ENCODE measurements at places on chromosomes 6 and 20.

DNA sequence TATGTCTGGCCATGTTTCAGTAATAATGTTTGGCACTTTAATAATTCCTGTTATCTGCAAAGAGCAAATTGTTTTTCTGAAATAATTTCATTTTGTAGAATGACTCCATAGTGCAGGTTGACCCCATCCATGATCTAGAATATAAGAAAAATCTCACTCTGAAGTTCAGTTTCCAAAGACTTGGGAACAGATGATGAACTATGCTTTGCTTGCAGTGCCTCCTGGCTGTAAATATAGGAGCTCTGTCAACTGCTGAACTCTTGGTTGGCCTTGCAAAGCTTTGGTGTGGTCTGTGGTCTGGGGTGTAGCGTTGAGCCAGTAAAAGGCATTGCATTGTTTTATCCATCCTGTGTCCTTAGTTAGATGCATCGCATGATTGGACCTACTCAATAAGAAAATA, 104.0 kb downstream of the PLCB4 start:
- H3K4me3 ChIP-seq: no peak overlapping the region
- no peak overlapping the region for H3K27ac ChIP-seq
- H3K4me1 ChIP-seq: no peaks in the 10 kb centered on the region
- no peaks in the 10 kb centered on the region for H3K36me3 ChIP-seq

DNA sequence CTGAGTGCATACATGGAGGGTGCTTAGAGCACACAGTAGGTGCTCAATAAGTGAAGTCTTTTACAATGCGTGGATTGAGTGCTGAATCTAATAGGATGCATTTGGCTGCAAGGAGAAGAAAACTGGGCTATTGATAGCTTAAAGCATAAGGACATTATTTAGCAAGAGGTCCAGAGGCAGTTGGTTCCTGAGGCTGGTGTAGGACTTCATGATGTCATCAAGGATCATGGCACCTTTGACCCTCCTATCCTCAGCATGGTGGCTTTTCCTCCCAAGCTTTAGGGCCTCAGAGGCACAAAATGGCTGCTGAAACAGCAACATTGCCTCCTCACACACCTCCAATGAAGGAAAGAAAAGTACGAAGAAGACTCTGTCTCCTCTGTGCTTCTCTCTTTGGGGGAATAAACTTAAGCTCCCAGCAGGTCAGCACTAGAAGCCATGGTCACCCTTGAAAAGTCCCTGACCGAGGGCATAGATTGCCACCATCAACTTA, 3.1 kb upstream of the PREX1 start:
- peaks cover 7% of the 10 kb centered on the region for H3K4me1 ChIP-seq
- no peak for DNase-seq

- peaks cover 39% of the 10 kb centered on the region for H3K4me1 ChIP-seq
- no peaks in the 10 kb centered on the region for H3K27me3 ChIP-seq
- H3K27ac ChIP-seq: peak overlapping the region; percentile 70
- no peaks in the 10 kb centered on the region for H3K36me3 ChIP-seq
- H3K4me3 ChIP-seq: no peak overlapping the region
Measured at GRCh38 chr6:6697620-6698019, 109.1 kb downstream of the LY86 start.

DNA sequence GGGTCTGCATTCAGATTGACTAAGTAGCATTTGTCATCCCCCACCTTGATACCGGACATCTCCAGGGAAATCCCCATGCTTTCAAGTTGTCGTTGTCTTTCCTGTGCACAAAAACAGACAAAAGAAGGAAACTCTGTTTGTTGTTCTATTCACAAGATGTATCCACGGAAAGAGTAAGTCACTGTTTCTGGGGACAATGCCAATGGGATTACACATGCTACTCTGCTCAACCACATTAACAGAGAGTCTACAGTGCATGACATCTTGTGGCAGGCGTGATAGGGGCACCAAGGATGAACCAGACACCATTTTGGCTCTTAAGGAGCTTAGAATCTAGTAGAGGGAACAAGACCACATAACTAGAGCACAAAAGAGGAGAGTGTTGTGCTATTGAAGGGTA, 124.4 kb upstream of the NUP153 start:
- peaks cover 68% of the 10 kb centered on the region for H3K36me3 ChIP-seq
- H3K27me3 ChIP-seq: no peaks in the 10 kb centered on the region
- H3K4me3 ChIP-seq: no peak overlapping the region
- H3K27ac ChIP-seq: no peak overlapping the region

- no peak overlapping the region for H3K27ac ChIP-seq
- DNase-seq: no peak
- no peaks in the 10 kb centered on the region for H3K36me3 ChIP-seq
- no peak overlapping the region for H3K4me3 ChIP-seq
Measured at GRCh38 chr6:152112491-152113261, 305.2 kb downstream of the ESR1 start.

DNA sequence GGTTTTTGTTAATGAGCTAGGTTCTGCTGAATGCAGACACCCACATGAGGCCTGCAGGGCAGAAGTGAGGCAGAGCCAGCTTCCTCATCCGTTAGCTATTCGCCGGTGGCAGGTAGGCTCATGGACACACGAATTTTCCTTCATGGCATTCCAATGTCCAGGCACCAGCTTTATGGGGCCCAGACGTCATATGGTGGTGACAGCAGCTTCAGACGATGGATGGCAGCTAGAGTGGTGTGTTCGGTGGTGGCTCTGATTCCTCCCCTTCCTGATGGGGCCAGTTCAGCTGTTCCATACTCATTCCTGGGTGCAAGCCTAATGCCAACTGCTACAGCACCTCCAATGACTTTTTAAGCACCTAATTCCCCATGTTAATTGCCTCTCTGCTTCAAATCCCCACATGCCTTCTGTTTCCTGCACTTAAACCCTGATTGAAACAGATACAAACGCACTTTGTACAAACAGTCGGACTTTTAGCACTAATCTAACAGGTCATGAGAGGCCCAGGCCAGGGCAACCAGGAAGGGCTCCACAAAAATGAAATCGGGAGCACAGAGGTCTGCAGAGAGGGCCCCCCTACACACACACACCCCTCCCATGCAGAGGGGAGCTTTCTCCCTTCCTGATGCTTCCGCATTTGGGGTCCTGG, 35.7 kb upstream of the MLN start:
- peak overlapping the region; percentile 95 for H3K27ac ChIP-seq
- peaks cover 43% of the 10 kb centered on the region for H3K4me1 ChIP-seq
- no peak overlapping the region for H3K4me3 ChIP-seq
- H3K27me3 ChIP-seq: no peaks in the 10 kb centered on the region
- no peak for DNase-seq

GRCh38 chr6:12009876-12010634, 2.1 kb upstream of the HIVEP1 start:
- peak overlapping the region; percentile 91 for H3K27ac ChIP-seq
- DNase-seq: no peak
- H3K4me3 ChIP-seq: peak overlapping the region; percentile 57
- peaks cover 9% of the 10 kb centered on the region for H3K36me3 ChIP-seq
- no peaks in the 10 kb centered on the region for H3K27me3 ChIP-seq

- H3K36me3 ChIP-seq: no peaks in the 10 kb centered on the region
- DNase-seq: no peak
- H3K4me3 ChIP-seq: no peak overlapping the region
Measured at GRCh38 chr20:16654858-16655535, 74.8 kb upstream of the SNRPB2 start.

GRCh38 chr20:4076671-4077070, 61.3 kb upstream of the RNF24 start:
- peaks cover 9% of the 10 kb centered on the region for H3K4me1 ChIP-seq
- H3K27ac ChIP-seq: peak overlapping the region; percentile 65
- no peaks in the 10 kb centered on the region for H3K36me3 ChIP-seq
- no peak overlapping the region for H3K4me3 ChIP-seq

DNA sequence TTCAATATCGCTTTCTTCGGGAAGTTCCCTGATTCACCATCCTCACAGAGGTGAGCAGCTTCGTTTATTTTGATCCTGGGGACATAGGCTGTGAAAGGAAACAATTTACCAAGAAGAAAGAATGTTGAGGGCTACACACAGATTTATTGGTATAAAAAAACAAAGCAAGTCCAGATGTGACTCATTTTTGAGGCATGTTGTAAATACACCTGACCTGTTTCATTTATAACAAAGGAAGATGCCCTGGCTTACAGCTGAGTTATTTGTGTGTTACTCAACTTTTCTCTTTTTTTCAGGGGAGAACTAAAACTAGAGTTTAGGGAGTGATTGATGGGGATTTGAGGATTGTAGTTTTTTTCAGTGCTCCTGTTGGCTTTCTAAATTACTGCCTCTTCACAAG, 489.5 kb downstream of the CBLN4 start:
- peaks cover 28% of the 10 kb centered on the region for H3K4me1 ChIP-seq
- no peak overlapping the region for H3K4me3 ChIP-seq
- H3K27ac ChIP-seq: peak overlapping the region; percentile 66

- H3K4me3 ChIP-seq: no peak overlapping the region
- DNase-seq: no peak
- H3K27me3 ChIP-seq: no peaks in the 10 kb centered on the region
- H3K36me3 ChIP-seq: peaks cover 12% of the 10 kb centered on the region
- peaks cover 14% of the 10 kb centered on the region for H3K4me1 ChIP-seq
Measured at GRCh38 chr20:43665466-43666176, 1.3 kb upstream of the MYBL2 start.

DNA sequence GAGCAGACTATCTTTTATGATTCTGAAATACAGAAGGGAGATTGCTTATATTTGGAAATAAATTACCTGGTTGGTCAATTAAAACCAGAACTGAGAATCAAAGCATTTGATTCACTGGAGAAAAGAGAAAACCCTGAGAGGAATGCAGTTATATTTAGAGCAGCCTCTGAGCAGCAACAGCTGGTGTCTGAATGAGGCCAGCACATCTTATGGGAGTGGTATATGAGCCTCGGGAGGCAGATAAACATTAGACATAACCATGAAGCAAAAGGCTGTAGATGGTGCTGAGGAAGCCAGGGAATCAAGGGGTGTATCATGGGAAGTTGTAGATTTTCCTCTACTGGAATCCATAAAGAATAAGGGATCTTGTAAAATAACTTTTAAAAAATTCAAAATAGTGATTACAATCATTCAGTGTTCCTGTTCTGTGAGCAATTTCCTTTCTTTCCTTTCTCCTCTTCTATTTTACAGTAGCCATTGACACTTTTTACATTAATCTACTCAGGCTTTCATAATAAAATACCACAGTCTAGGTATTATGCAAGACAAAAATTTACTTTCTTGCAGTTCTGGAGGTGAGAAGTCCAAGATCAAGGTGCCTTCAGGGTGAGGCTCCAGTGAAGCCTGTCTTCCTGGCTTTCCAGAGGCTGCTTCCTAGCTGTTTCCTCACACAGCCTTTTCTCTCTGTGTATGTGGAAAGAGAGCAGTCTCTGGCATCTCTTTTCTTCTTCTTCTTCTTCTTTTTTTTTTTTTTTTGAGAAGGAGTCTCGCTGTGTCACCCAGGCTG, 32.8 kb upstream of the ENPP5 start:
- H3K27ac ChIP-seq: no peak overlapping the region
- no peaks in the 10 kb centered on the region for H3K4me1 ChIP-seq
- no peak for DNase-seq
- H3K36me3 ChIP-seq: no peaks in the 10 kb centered on the region
- no peaks in the 10 kb centered on the region for H3K27me3 ChIP-seq

GRCh38 chr6:100706491-100706890, 174.6 kb downstream of the ASCC3 start:
- H3K4me1 ChIP-seq: no peaks in the 10 kb centered on the region
- no peaks in the 10 kb centered on the region for H3K27me3 ChIP-seq
- DNase-seq: no peak
- H3K27ac ChIP-seq: no peak overlapping the region
- 0 out of 2 replicates have a peak, but pooled peaks cover 12% of the 10 kb centered on the region for H3K36me3 ChIP-seq

- H3K27ac ChIP-seq: no peak overlapping the region
- H3K4me1 ChIP-seq: no peaks in the 10 kb centered on the region
- no peaks in the 10 kb centered on the region for H3K36me3 ChIP-seq
Measured at GRCh38 chr6:48714699-48715098, 603.7 kb upstream of the PTCHD4 start.

GRCh38 chr20:25514747-25515340, 70.5 kb downstream of the NINL start:
- peaks cover 32% of the 10 kb centered on the region for H3K36me3 ChIP-seq
- no peak overlapping the region for H3K27ac ChIP-seq
- H3K4me1 ChIP-seq: no peaks in the 10 kb centered on the region

GRCh38 chr6:147752689-147753403, 244.4 kb downstream of the SAMD5 start:
- H3K27me3 ChIP-seq: no peaks in the 10 kb centered on the region
- no peak for DNase-seq
- H3K36me3 ChIP-seq: no peaks in the 10 kb centered on the region
- H3K4me1 ChIP-seq: no peaks in the 10 kb centered on the region

- no peak for DNase-seq
- H3K4me3 ChIP-seq: no peak overlapping the region
- peaks cover 8% of the 10 kb centered on the region for H3K4me1 ChIP-seq
- H3K36me3 ChIP-seq: no peaks in the 10 kb centered on the region
Measured at GRCh38 chr6:80282913-80283554, 176.6 kb downstream of the BCKDHB start.

GRCh38 chr6:30981942-30982772, 1.4 kb upstream of the MUC21 start:
- no peaks in the 10 kb centered on the region for H3K36me3 ChIP-seq
- no peak overlapping the region for H3K27ac ChIP-seq
- H3K27me3 ChIP-seq: no peaks in the 10 kb centered on the region

Data from RWPE2 (cell line).